CD4-positive, alpha-beta T cell treated with Interleukin-17A for 4 hours (primary cell): ENCODE measurements at places on chromosomes 6 and 20.

DNA sequence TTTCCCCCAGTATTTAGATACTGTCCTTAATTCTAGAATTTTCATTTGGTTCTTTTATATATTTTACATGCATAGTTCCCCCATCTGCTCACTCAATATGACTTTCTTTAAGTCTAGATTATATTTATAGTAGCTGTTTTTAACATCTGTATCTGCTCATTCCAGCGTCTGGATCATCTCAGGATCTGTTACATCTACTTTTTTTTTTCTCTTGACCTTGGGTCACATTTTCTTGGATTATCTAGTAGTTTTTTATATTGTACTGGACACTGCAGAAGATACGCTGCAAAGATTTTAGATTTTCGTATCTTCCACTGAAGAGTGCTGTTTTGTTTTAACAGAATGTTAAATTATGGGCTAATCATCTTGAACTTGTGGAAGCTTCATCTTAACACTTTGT is 20.7 kb downstream of the RAB22A start:
- DNase-seq = no peak

GRCh38 chr6:127118298-127119101 is at the start of gene RSPO3:
TSS of gene RSPO3 (plus strand) at chr6:127118671. CDS start at chr6:127119193, 522 bp downstream.
- no peak for DNase-seq

- no peak for DNase-seq
These were observed 199.9 kb downstream of the CDH4 start for GRCh38 chr20:61451953-61452352.

GRCh38 chr20:6140947-6141346 is 18.1 kb upstream of the FERMT1 start:
- no peak for DNase-seq

GRCh38 chr6:12012558-12013306 is 620 bp downstream of the HIVEP1 start:
- peak; percentile 77 for DNase-seq

- no peak for DNase-seq
These were observed 349.9 kb downstream of the ARHGAP18 start for GRCh38 chr6:129359811-129360681.

DNA sequence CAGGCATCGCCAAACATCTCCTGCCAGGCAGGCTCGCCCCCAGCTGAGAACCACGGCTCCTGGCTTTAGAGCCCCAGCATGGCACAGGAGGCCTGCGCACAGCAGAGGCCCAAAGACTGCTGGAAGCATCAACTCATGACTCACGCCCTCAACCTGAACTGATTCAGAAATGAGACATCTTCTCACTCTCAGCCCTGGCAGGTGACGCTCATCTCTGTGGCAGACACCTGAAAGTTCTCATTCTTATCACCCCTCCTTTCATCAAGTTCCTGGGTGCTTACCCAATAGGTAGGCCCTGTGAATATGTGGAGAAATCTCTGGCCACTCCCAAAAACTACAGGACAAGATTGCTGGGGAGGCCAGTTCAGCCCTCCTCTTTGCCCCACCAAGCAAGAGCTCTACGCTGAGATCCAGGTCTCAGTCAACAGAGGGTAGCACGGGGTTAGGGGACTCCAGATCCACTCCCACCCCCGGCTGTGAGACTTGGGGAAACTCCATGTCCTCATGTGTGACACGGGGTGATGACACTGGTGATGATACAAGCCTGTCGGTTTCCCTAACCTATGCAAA is 11.3 kb downstream of the NFATC2 start:
- DNase-seq = peak; percentile 74

DNA sequence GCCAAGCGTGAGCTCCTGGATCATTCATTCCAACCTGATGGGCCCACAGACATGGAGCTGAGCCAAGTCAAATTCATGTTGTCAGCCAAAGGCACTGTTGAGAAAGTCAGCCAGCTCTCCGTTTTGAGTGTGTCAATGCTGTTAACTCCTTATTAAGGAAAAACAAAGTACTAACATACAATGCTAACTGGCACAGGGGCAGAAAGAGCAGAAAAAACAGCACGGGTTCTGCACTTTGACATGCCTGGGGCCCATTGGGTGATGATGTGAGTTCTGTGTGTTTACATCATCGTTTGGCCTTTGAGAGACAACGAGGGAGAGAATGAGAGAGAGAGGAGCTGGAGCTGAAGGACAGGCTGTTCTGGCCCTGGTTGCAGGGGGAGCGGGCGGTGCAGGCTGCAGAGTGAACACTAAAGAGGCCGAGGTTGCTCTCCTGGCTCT is 85.9 kb downstream of the SMOC2 start:
- DNase-seq = no peak

DNA sequence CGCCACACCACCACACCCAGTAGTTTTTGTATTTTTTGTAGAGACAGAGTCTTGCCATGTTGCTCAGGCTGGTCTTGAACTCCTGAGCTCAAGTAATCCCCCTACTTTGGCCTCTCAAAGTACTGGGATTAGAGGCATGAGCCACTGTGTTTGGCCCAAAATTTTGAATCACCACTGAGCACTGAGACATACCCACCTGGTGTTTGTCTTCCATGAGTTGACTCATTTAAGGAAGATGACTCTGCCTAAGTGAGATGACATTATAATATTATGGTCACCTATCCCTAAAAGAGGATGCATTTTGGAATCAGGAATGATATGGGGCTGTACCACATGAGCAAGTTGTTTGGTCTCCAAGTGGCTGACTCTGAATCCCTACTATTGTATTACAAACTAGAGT is 54.6 kb upstream of the RNF217 start:
- DNase-seq = no peak

DNA sequence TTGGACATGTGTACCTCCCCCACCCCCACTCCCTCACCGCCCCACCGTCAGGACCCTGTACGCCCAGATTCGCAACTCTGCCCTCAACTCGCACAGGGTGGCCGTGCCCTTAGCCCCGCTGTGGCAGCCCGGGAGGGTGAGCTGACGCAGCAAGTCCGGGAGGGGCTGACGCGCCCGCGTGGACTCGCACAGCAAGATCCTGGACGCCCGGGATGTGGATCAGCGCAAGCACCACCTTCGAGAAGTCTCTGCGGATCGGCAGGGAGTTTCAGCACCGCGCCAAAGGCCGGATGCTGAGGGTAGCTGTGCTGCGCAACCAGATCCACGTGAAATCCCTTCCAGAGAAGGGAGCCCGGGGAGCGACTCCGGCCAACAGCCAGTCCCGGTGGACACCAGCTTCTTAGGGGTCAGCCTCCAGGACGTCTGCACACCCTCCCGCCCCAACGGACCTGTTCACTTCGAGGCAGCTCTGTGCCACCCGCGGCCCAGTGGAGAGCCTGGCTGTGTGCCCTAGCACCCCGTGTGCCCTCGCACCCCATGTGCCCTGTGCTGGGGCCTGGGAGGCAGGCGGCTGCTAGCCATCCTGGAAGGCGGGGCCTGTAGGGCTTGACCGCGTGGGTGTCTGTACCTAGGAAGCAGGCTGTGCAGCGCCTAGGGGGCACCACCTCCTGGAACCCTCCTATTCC is 6.7 kb upstream of the GJA10 start:
- peak; percentile 12 for DNase-seq

GRCh38 chr6:137248702-137249101 is 29.5 kb upstream of the IFNGR1 start:
- no peak for DNase-seq

DNA sequence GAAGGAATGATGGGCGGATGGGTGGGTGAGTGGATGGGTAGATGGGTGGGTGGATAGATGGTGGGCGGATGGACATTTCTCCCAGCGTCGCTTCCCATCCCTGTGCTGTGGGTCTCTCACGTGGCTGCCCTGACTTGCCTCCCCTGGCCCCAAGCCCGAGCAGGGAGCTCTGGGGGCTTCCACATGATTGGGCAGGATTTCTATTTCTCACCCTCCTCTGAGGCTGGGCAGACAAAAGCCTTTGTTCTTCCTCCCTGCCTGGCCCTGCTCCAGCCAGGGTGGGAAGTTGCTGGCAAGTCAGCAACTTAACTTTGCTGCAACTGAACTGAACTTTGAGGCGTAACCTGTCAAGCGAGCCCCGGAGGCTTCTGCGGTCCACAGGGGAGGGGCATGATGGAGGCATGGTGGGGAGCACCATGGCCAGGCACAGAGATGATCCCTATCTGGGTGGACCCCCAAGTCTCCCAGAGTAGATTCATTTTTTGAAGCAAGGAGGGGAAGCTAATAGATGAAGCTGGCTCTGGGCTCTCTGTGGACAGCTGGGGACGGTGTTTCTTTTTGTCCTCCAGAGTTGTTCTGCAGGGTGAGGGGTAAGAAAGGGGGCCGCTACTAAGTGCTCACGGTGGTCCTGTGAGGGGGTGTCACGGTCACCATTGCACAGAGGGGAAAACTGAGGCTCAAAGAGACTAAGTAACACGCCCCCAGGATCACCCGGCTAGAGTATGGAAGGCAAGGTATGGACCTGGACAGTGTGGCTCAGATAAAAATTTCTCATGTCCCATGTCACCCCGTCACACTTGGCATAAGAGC is 140.1 kb downstream of the CEBPB start:
- no peak for DNase-seq

GRCh38 chr6:3247255-3248146 is 11.2 kb upstream of the PSMG4 start:
- no peak for DNase-seq

- no peak for DNase-seq
These were observed 153.9 kb downstream of the DTNBP1 start for GRCh38 chr6:15508931-15509330.

- DNase-seq = no peak
These were observed 128.9 kb upstream of the SHLD1 start for GRCh38 chr20:5621305-5621704.

GRCh38 chr20:39516964-39517363 is 554.8 kb downstream of the DHX35 start:
- no peak for DNase-seq
